Urothelium cell line (cell line): ENCODE measurements at places on chromosomes 1 and 21.

GRCh38 chr1:1857096-1857703, 33.7 kb downstream of the GNB1 start:
- no peak for DNase-seq

- no peak for DNase-seq
These were observed 20.4 kb downstream of the MAP7D1 start for GRCh38 chr1:36176106-36176949.

DNA sequence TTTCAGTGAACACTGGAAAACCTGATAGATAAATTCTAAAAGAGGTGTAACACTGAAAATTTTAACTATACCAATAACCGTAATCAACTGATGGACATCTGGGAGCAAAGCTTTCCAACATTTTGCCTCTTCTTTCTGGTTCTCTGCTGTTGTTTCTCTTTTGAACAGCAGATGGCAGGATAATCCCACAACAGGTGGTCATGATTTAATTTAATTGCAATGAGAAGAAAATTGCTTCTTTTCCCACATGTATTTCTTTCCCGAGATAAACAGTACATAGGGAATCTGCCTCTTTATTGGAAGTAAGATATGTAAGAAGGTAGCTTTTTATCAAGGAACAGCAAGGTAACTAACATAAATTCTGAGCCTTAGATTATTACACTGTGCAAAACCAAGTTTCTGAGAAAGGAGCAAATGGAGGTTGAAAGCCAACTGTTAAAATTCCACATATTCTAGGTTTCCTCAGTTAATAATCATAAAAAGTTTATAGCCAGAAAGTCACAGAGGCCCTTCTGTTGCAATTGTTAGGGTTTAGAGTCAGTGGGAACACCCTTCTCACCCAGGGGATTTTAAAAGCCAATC, 72.9 kb downstream of the RPS6KA1 start:
- DNase-seq, result peak; percentile 58

DNA sequence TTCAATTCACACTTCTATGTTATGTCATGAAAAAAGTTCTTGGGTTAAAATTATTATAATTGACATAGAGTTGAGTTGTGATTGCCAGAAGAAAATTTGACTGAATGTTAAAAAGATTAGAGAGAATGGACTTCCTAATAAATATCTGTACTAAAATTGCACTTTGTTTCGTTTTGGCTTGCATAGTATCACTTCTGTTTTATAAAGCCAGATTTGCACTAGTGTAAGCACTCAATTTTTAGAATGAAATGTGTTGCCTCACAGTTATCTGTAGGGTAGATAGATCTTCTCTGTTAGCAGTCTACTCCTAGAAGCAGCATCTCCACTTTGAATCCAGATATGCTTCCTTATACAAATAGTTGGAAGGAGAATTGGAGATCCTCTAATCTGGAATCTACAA, 95.2 kb upstream of the MPC2 start:
- DNase-seq, result no peak
